D721Med (cell line): ENCODE measurements at places on chromosomes 1 and 21.

DNA sequence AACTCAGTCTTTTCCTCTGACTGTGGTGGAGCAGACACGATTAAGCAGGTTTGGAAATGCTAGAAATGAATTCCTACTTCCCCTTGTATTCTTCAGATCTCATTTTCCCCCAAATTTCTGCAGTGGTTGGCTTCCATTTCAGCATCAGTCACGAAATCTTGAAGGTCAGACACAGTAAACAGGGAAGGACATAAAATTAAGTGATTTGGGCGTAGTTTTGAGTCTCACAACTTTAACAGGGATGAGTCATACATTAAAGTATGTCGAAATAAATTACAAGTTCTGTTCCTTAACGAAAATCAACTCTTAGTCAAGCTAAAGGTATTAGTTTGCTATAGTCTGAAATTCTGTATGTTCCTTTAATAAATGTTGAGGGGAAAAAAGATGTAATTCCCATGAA is 61.1 kb downstream of the HNRNPR start:
- no peak for DNase-seq

DNA sequence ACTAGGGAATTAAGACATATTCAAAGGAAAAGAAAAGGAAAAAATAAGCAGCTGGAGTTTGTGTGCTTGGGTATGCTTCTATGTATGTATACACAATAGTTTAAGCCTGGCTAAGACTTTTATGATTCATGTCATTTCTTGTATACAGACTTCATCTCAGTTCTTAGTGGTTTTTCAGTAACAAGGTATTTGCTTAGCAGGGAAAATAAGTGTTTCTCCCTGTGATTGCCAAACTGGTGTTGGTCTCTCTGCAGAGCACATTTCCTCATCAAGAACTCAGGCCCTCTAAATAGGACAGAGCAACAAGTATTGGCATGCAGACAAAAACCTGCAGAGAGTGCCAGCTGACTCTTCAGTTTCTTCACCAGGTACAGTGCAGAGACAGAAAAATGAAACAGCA is 484.4 kb upstream of the ZRANB2 start:
- no peak for DNase-seq

DNA sequence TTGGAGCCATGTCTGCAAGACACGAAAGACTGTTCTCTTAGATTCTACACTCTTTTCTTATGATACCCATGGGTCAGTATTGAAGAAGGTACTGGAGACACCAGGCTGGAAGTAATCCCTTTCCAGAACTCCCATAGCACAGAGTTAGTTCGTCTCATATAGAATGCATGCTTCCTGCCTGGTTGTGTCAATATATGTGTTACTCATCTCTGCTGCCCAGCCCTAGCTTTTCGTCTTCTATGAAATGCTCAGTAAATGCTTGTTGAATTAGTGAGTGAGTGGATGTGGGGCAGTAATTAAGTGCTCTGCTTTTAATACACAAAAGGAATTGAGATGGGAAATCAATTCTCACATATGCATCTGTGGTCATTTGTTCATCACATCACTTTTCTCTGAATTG is 32.1 kb downstream of the ADCY10 start:
- DNase-seq = no peak

DNA sequence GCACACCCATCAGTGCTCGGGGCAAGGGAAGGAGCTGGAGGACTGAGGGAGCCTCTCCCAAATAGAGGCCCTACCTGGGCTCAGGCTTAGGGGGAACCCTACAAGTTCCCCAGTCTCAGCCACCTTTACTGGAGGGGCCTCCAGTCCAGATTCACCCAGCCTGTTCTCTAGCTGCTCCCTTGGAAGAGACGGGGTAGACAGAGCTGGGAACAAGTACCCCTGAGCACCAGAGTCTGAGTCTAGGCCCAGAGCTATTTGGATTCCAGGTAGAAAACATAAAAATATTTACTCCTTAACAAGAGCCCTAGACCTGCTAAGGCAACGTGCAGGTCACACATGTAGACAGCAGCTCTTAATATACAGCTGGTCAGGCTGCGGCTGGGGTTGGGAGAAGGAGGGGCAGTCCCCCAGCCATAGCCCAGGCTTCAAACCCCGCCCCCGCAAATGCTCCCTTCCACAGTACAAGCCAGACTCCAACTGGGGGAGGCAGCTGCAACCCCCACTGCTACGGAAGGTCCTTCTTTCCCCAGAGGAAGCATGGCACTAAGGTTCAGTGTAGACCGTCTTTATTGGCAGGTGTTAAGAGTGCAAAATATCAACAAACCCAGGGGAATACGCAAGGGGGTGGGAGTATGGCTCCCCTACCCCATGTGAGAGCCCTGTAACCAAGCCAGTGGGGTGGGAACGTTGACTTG is 8.0 kb downstream of the TENT5B start:
- DNase-seq = no peak

GRCh38 chr1:9275161-9275560 is 17.5 kb upstream of the SPSB1 start:
- DNase-seq = no peak

DNA sequence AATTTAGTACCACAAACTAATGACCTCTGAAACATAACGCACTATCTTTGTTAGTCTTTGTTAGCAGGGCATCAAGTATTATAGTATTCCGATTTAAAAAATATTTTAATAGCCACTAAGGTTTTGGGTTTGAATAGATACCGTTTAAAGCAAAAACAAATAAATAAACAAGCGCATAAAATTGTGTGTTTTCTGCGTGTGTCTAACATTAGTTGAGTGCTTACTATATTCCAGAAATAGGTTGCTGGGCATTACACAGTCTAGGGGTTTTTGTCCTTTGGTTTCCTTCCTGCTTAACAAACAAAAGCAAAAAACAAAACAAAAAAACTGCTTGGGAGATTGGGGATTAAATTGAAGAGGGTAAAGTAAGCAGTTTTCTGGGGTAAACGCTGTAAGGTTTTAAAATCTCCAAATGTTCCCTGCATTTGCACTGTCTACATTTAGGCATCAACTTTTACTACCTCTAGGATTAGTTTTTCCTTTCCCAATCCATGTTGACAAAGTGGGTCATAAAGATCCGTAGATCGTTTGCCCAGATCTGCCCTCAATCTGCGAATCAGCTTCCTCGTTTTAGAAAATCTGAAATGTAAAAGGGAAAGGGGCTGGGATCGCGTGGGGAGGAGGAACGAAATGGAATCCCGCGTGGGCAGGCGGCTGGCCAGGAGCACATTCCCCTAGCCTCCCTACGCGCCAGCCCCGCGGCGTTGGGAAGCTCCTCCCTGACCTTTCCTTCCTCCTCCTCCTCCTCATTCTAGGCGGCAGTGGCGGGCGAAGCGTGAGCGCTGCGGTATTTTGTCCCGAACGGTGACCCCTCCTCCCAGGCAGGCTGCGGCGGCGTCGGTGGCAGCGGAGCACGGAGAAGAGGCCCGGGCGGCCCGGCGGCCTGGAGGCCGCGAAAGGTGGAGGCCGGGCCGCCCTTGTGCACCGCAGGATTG is at the start of gene KCTD3:
Gene KCTD3, plus strand, starts transcription at position 749 of the 935 bp plus-strand sequence. CDS start 382 bp downstream, outside the sequence.
- DNase-seq = peak; percentile 52

DNA sequence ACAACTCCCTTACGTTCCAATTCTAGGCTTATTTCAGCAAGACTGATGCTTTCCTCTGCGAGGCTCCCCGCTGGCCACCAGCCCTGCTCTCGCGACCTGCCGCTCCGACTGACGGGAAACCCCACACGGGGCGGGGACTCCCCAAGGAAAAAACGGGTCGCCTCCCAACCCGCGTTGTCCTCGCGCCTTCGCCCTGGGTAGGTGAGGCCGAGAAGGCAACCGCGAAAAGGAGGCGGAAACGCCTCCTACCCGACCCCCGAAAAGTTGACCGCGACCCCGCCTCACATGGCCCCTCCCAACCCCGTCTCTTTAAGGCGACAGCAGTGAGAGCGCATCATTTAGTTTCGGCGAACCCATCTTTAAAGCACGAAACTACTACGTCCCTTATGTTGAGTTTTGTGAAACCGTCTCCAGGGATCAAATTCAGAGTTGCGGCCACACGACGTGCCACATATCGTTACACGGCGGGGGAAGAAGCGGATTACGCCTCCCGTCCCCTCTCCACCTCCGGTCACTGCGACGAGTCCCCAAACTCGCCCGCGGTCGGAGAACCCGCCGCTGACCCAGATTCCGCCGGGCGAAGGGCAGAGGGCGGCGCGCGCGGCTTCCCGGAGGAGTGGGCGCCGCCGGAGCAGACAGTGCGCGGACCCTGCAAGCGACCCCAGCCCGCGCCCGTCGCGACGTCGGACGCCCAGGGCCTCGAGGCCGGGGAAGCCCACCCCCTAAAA is 1.2 kb downstream of the ANP32E start:
- DNase-seq = no peak

DNA sequence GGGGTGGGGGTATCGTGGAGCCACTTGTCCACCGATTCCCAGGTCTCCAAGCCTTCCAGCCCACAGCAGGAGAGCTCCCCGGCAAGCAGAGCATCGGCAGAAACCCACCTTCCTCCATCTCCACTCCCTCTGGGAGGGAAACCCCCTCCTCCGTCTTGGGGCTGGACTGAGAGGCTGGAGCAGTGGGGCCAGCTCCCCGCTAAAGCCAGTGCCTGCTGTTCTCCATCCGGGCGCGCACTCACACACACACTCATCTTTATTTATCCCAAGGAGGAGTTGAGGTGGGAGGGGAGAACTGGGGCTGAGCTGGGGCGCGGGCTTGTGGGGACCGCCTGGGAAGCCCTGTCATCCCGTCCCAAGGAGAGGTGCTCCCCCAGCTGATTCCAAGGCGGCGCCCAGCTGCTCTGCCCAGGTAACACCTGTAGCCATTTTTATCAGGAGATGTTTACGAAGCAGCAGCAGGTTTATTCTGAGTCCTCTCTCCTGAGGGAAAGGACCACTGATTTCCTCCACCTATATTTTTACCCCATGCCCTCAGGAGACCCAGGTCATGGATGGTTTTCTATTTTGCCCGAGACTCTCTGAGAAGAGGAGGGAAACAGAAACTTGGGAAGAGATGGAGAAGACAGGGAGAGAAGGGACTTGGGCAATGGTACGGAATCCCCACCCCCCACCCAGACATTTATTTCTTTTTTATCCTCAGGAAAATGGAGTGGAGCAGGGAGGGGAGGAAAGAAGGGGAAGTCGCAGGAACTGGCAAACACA is 2.1 kb downstream of the KCNN3 start:
- DNase-seq = no peak

- no peak for DNase-seq
Observed at GRCh38 chr1:210769473-210769872, 364.5 kb downstream of the KCNH1 start.

DNA sequence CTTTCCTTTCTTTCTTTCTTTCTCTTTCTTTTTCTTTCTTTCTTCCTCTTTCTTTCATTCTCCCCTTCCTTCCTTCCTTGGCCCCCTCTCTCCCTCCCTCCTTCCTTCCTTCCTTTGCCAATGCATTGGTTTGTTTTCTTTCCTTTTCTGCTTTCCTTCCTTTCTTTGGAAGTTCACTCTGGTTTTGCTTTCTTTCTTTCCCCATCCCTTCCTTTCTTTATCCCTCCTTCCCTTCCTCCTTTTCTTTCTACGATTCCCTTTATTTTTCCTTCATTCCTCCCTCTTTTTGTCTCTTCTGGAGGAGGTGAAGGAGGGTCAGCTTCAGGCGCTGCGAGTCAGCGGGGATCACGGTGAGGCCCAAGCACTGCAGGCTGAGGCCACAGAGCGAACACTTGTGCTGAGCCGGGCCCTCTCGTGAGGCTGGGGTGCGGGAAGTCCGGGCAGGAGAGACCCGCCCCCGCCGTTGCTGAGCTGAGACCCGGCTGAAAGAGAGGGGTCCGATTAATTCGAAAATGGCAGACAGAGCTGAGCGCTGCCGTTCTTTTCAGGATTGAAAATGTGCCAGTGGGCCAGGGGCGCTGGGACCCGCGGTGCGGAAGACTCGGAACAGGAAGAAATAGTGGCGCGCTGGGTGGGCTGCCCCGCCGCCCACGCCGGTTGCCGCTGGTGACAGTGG is 1.5 kb downstream of the SIM2 start:
- no peak for DNase-seq

DNA sequence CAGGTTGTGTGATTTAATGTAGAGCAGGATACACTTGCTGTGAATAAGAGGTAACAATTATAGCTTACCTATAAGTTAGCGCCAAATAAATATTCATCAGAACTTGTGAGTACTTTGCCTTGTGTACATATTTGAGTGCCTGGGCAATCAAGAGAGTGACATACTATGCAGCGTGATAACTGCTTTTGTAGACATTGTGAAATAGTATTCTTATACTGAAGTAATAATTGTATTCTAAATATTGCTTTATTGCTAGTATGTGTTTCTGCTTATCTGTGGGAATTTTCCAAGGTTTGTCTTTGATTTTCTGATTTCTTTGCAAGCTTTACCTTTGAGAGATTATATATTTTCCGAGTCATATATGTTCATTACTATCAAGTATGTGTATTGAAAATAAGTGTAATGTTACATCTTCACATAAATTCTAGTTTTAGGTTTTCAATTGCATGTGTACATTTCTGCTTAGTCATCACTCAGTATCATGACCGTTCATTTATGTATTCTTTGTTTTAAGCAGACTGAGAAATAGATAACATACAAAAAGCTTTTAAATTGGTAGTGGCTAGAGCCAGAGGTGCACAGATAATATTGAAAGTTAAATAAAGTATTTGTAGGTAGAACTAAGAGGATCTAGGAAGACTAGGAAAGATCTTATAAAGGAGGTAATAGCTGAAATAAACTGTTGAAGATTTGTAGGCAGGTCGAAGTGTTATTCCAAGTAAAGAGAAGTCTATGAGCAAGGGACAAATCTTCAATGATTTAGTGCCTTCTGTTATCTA is 19.5 kb downstream of the USP25 start:
- no peak for DNase-seq

- no peak for DNase-seq
Observed at GRCh38 chr1:178877896-178878295, 7.0 kb upstream of the ANGPTL1 start.

GRCh38 chr1:19654886-19655717 is 9.6 kb upstream of the HTR6 start:
- DNase-seq = no peak

- no peak for DNase-seq
Observed at GRCh38 chr21:31220575-31220974, 123.5 kb downstream of the TIAM1 start.

DNA sequence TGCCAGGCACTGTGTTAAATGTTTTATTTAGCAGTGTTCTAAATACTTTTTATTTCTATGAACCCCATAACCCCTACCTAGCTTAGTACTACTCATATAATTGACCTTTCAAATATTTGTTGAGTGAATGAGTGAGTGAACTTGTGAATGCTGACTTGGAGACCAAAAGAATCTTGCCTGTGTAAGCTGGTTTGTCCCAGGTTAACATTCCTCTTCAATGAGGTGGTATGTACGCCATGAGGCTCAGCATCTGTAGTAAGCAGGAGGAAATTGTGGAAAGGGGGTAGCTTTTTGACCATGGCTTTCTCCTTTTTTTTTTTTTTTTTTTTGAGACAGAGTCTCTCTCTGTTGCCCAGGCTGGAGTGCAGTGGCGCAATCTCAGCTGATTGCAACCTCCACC is 14.6 kb downstream of the MED18 start:
- no peak for DNase-seq
